ENCODE measurements at places on chromosomes 5 and 9.
A peak's percentile ranks its signal among the peaks of the same experiment; 100 is the strongest.

- no peak for DNase-seq
Measured at GRCh38 chr9:125633116-125633745, 73.8 kb downstream of the MAPKAP1 start.

- DNase-seq, result no peak
Measured at GRCh38 chr5:137409736-137410135, 89.4 kb downstream of the SPOCK1 start.

DNA sequence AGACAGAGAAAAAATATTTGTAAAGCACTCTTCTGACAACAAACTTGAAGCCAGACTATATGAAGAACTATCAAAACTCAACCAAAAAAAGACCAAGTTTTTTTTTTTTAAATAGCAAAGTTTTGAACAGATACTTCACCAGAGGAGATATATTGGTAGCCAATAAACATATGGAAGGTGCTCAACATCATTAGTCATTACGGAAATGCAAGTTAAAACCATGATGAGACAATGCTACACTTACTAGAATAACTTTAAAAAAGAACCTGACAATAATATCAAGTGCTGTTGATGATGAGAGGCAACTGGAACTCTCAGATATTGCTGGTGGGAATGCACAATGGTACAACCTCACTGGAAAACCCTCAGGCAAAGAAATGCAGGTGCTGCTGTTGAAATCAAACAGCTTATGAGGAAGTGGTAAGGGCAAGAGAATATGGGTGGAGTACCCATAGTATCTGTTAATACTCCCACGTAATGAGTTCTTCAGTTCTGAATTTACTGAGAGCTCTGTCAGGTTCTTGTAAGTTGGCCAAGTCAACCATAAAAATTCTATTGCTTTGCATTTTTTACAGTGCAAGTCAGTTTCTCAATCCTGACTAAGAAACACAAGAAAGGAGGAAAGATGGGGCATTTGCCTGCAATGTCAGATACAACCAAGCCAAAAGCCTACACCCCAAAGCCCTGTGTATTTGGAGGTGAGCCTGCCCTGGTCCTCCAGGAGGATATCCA lies 87.3 kb upstream of the GNAQ start:
- peak; percentile 36 for DNase-seq

GRCh38 chr9:3960661-3961144 lies 339.2 kb downstream of the GLIS3 start:
- DNase-seq, result no peak

GRCh38 chr9:129669141-129669718 lies 3.8 kb downstream of the PRRX2 start:
- DNase-seq, result no peak

DNA sequence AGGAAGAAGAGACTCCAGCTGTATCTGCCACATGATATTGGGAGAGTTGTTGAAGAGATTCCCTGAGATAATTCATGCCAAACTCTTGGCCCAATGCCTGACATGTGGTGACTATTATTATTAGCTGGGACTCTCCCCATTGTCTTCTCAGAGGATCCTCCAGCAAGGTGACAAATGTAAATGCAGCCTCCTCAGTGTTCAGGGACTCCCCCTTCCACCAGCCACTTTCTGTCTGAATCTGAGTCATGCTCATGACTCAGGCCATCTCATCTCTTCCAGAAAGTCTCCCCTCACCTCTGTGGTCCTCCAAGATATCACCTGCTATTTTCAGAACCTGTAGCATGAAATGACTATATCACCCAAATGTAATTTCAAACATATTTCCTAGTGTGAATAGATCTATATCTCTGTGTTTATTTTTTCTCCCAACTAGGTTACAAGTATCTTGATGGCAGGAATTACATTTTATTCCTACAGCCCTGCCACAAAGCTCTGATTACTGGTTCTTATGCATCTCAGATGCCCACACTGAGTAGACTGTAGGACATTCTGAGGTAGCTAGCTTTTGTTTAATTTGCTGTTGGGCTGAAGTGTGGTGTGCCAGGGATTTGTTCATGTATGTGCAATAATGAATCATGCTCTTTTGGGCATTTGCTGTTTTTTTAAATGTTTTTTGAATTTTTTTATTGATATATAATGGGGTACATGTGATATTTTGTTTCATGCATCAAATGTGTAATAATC lies 126.6 kb upstream of the IL12B start:
- DNase-seq, result no peak

GRCh38 chr9:71303351-71303750 lies 181.9 kb upstream of the TRPM3 start:
- DNase-seq, result no peak

DNA sequence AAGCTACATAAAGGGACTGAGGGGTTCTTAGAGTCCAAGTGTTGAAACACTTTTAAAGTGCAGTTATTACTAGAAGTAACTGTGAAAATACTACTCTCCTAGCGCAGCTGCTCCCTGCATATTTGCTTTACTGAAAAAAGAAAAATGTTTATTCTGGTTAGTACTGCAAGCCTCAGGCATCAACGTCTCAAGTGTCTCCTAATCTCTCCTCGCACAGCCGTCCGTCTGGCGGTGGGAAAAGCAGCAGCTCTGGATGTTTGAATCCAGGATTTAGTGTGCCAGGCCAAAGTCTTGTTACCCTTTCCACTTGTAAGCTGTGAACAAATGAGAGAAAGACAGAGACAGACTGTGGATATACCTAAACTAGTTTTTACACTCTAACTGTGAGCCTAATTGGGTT lies 31.1 kb downstream of the RORB start:
- no peak for DNase-seq

GRCh38 chr5:80930940-80931339 lies 29.2 kb upstream of the RASGRF2 start:
- no peak for DNase-seq

- no peak for DNase-seq
Measured at GRCh38 chr5:148978370-148979082, 84.3 kb downstream of the SH3TC2 start.

GRCh38 chr9:117587263-117587662 lies 116.9 kb upstream of the TLR4 start:
- DNase-seq, result no peak

DNA sequence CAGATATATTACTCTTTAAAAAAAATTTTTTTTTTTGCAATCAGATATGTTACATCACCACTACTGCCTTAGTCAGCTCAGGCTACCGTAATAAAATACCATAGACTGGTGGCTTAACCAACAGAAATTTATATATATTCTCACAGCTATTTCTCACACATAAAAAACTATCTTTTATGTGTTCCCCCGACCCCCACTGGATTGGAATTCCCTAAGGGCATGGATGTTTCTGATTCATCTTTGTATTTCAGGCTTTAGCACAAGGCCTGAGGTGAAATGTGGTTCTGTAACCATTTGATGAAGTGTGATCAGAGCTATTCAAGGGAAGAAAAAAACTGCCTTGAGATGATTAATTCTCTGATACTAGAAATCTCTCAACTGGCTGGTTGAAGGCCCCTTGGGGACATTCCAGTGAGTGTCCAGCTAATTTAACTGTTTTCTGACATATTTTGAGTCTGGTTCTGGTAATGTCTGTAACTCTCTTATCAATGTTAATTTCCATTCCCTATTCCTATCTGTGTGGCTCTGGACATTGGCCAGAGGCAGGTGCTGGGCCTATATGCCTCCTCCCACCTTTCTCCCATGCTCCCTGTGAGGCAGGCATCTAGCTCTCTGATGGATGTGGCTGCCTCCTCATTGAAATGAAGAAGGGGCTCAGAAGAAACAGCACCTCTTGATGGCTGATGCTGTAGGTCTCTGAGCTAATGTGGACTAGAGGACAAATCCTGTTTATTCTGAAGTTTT lies 2.5 kb downstream of the CD14 start:
- DNase-seq, result no peak

- DNase-seq, result no peak
Measured at GRCh38 chr9:38212016-38212415, 143.0 kb upstream of the SHB start.

DNA sequence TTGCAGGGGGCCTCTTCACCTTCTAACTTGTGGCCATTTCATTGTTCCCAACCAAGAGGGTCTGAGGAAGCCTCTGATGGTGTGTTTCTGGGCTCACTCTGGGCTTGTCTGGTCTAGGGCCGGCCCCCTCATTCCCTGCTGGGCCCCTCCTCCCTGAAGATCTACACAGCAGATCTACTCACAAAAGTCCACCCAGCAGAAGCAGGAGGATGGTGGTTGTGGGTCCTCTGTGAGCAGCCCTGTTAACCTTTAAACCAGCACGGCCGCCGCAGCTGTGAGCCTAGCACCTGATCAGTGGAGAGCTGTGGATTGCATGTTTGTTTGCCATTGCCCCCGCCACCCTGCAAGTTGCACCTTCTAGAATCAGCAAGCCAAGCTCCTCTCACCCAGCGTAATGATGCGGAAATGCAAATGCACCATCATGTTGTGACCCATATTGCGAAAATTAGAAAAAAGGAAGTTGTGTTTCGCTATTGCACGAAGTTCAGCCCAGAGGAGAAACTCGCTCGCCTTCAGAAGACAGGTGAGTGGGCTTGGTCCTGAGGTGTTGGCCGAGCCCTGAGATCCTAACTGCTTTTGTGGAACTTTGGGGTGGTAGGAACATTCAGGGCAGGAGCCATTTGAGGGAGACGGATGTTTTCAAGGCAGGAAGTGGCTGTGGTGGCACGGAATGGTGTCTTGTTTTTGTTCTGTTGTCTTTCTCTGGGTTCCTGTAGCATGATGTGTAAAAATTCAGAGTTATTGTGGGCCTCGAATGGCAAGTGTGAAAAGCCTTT lies 16.7 kb downstream of the FGD3 start:
- DNase-seq, result peak; percentile 81

- no peak for DNase-seq
Measured at GRCh38 chr5:54063817-54064216, 246.6 kb downstream of the ARL15 start.

GRCh38 chr5:96337048-96337781 lies 95.8 kb downstream of the PCSK1 start:
- DNase-seq, result no peak

DNA sequence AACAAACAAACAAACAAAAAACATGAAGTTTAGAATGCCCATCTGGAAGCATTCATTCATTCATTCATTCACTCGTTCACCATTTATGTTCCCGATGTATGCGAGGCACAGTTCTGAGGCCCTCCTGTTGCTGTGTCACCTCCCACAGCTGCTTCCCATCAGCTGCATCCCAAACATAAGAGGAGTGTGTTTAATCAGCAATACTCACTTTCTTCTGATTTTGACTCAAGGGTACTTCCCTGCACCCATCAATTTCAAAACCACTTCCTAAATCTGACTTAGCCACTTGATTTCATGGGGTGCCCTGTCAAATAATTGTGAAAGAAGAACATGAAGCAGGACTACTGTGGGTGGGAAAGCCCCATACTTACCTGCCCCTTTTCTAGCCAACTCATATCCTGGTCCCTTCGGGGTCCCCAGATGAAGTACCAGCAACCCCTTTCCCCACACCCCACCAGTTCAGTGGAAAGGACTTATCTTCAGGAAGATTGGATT lies 128.0 kb upstream of the IL12B start:
- DNase-seq, result peak; percentile 8

GRCh38 chr5:124652514-124652819 lies 94.0 kb downstream of the ZNF608 start:
- DNase-seq, result no peak

DNA sequence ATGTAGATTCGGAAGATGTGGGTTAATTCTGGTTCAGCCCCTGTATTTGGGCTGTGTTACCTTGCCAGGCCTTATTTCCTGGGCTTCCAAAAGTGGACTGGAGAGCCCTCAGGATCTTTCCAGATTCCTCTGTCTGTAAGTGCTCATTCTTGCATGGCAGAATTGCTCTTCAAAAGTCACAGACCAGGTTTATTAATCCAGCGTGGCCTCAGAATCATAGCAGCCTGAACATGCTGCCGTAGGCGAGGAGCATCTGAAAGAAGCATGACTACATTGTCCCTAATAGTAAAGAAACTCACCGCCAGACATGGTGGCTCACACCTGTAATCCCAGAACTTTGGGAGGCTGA lies 307.8 kb downstream of the GADD45G start:
- DNase-seq, result no peak

- no peak for DNase-seq
Measured at GRCh38 chr5:77358255-77359205, 133.6 kb downstream of the WDR41 start.

GRCh38 chr5:54344653-54345052 lies 34.3 kb upstream of the ARL15 start:
- DNase-seq, result no peak

DNA sequence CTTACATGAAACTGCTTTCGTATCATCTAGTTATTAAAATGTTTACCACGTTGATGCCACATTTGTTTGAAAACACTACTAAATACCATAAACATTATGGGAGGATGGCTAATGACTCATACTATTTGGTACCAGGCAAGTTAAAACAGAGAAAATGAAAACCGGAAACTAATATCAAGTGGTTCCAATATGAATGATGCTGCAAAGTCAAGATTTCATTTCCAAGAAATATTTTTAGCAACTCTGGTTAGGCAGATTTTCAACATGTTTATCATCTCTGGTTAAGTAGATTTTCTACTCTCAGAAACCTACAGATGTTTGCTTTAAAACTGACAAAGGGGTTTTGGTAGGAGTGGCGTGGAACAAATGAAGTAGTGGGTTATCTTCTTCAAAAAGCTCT lies 4.9 kb upstream of the F2R start:
- DNase-seq, result no peak

DNA sequence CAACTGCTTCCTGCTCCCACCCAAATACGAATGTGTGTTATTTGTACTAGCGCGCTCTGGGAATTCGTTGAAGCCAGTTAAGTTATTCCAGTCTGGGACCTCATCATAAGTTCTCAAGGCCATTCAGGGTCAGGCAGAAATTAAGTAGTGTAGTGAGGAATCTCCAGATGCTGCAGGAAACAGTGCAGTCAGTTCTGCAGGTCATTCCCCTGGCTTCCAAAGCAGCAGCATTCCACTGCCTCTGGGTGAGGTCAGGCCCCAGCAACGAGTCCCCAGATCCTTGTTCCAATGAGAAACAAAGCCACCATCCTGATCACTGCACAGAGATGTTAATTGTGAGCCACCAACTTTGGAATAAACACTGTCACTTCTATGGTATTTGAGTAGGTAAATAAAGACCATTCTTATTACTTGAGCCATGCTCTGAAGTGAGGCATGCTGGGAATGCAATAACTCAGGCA lies 33.1 kb downstream of the SVEP1 start:
- no peak for DNase-seq

DNA sequence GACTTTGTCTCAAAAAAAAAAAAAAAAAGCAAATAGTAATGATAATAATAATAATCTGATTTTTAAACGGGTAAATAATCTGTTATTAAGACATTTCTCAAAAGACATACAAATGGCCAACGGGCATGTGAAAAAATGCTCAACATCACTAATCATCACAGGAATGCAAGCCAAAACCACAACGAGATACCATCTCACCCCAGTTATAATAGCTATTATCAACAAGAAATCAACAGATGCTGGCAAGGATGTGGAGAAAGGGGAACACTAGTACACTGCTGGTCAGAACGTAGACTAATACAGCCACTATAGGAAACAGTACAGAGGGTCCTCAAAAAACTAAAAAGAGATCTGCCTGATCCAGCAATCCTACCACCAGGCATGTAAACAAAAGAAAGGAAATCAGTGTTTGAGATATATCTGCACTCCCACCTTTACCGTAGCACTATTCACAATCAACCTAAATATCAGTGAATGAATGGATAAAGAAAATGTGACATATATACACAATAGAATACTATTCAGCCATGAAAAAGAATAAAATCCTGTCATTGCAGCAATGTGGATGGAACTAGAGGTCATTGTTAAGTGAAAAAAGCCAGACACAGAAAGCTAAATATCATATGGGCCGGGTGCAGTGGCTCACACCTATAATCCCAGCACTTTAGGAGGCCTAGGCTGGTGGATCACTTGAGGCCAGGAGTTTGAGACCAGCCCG lies 24.9 kb downstream of the VAV2 start:
- no peak for DNase-seq

- no peak for DNase-seq
Measured at GRCh38 chr9:114235033-114235661, 79.8 kb downstream of the COL27A1 start.
